ENCODE measurements at places on chromosomes 2 and 18.
A peak's percentile ranks its signal among the peaks of the same experiment; 100 is the strongest.

- no peak for DNase-seq
Observed at GRCh38 chr2:65429786-65430602, 2.4 kb downstream of the SPRED2 start.

DNA sequence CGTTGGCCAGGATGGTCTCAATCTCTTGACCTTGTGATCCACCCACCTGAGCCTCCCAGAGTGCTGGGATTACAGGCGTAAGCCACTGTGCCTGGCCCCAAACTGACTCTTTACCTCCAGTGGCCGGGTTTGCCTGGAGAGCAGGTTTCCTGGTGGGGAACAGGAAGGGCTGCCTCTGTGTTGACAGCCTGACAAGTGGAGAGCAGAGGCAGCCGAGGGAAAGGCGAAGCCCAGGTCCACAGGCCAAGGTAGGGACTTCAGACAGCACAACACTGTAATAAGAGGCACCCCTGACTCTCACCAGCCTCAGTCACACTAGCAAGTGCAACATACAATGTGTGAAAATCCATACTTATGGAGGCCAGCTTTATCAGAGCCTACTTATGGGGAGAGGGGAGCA is 16.5 kb upstream of the SH3BP4 start:
- no peak for DNase-seq

- no peak for DNase-seq
Observed at GRCh38 chr2:143690235-143690634, 561.0 kb downstream of the ARHGAP15 start.

DNA sequence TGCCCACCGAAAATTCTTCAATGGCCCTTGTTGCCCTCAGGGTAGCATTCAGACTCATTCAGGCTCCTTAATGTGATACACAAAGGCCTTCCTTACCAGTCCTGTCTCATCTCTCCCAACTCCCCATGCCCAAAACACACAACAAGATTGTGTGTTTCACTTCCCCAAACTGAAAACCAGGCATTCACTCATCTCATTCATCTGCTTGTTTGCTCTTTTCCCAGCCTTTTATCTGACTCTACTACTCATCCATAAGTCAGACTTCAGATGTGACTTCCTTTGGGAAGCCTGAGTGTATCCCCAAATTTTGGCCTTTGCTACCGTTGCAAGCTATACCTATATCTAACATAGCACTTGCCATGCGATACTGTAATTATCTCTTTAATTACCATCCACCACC is 9.7 kb upstream of the SLC39A10 start:
- no peak for DNase-seq

DNA sequence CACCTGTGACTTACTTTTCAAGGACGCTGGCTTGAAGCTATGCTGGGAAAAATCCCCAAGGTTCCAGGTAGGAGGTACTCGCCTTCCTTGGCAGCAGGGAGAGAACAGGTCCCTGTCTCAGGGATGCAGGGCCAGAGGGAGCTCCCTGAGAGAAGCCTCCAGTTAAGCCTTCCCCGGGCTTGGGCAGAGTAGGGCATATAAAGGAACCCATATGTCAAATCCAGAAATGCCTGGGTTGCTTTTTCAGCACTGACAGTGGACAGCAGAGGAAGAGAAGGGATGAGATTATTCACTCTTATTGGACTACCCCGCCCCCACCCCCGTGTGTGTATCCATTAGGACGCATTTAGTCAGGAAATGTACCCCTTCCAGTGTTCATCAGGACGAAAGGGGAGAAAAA is 89.3 kb upstream of the TEX51 start:
- DNase-seq, result no peak

DNA sequence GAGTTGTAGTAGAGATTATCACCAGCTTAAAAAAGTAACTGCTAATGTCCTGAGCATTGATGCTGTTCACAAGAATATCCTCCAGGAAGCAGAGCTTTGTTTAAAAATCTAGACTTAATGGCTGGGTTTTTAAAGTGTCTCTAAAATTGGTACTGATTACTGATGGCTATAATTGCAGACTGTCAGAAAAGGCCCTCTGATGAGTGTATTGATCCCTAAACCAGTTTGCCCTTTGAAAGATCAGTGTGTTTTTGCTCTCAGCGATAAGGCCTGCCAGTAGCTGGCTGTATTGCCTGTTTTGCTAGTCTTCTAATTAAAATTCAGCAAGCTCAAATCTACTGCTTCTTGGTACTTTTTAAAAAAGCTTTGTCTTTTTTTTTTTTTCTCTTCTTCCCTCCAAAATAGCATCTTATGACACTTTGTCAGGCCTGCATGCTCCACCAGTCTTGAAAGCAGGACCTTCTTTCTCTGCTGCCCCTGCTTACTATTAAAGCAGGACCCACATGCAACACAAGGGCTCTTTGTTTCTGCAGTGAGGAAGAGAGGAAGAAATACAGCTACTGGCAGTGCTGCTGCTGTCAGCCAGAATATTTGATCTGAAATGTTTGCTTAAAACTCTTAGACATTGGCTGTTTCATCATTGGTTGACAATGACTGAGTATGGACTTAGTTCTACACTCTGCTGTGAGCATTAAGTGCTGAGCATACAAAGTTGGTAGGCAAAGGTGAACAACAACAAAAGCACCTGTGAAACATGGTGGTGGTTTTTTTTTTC is 1.8 kb downstream of the SEC11C start:
- DNase-seq, result no peak

- no peak for DNase-seq
Observed at GRCh38 chr2:177783091-177783490, 289.5 kb downstream of the PDE11A start.

DNA sequence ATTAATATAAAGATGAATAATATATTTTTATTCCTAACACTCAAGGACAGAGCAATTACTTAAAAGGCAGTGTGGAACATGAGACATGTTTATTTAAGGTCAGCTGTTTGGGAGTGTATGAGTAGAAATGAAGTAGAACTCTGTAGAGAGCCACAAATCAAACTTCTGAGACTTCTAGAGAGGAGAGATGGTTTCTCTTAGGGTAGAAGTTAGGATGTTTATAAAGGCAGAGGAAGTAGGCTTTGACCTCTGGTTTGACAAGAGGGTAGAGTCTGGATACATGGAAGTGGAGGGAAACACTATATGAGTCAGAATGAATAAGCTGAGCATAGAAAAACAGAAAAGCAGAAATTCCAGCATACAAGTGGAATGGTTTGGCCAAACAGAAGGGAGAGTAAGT is 262.1 kb upstream of the KLHL14 start:
- no peak for DNase-seq

DNA sequence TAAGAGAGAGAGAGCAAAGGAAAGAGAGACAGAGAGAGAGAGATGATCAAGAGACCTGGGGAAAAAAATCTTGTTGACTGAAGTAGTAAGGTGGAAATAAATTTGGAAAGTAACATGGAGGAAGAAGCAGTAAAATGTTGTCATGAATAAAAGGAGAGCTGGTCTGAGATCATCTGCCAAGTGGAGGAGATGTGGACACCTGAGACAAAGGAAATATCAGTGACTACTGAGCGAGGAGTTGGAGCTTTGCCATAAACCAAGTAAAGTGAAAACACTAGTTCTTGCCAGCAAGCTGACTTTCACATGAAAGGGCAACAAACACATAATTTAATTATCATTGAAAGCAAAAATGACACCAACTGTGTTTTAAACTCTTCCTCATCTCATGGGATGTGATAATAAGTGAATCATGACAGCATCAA is 49.0 kb upstream of the DSG1 start:
- DNase-seq, result no peak

DNA sequence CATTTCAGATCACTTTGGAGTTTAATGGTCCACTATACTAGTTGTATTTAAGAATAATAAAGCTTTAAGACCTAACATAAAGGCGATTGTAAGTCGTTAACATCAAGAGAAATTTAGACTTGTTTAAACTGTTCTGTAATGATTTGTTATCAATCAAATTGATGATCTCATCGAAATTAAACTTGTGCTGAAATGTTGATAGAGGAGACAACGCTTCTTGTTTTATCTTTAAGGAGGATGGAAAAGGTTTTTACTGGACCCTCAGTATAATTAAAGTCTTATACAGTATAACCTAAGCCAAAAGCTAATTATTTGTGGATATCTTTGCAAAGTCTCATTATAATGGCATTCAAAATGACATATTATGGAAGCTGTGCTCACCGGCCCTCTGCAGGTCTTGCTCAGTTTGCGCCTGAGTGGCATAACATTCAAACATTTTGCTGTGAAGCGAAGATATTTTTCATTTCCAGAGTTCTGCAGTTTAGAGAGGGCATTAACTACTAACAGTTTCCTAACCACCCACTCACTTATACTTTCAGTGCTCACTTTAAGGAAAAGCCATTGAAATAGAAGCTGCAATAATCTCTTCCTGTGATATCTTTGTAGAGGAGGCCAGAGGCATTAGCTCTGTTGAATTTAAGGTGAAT is 1.4 kb upstream of the SERTAD2 start:
- DNase-seq, result peak; percentile 60

GRCh38 chr2:62768615-62769014 is 63.1 kb downstream of the EHBP1 start:
- no peak for DNase-seq

GRCh38 chr2:57408587-57408986 is 638.0 kb upstream of the VRK2 start:
- no peak for DNase-seq

DNA sequence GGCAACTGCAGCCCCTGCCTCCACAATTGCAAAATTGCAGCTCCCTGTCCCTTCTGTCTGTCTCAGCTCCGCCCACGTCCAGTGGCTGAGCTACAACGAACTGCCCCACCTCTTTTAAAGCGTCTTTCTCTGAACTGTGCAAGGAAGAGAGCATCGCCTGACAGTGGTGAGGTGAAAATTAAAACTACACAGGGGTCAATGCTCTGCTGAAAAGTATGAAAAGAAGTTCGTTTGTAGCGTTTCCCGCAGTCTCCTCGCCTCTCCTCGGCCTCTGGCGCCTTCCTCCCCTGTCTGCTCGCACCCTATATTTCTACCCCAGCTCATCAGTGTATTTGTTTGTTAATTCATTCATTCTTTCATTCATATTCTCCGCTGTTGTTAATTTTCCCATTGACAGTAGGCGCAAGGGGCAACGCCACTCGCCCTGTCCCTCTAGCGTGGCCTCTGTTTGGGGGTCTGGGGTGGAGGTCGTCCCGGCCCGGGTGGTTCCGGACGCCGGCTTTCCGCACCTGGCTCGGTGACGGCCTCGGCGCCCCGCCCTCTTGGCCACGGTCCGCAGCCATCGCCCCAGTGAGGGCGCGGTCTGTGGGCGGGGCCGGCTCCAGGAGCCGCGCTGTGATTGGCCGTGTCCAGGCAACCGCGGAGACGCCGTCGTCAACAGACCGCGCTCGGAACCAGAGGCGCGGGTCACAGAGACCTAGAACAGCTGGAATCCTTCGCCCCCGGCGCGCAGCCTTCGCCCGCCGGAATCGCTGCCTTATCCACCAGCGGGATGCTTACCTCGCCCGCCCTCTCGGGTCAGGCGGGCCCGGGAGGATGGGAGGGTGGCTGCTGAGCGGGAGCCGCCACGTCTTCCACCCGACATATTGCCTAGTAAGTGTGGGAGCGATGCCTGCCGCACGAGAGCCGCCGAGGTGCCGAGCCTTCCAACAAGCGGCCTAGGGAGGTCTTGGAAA is at the start of gene VWA3B:
Gene VWA3B, plus strand, starts transcription at position 677 of the 956 bp plus-strand sequence. CDS start 5,926 bp downstream, outside the sequence.
- DNase-seq, result peak; percentile 18

- DNase-seq, result no peak
Observed at GRCh38 chr2:11248-11941, 34.9 kb downstream of the FAM110C start.

- no peak for DNase-seq
Observed at GRCh38 chr2:33042265-33042664, 95.5 kb downstream of the LTBP1 start.

DNA sequence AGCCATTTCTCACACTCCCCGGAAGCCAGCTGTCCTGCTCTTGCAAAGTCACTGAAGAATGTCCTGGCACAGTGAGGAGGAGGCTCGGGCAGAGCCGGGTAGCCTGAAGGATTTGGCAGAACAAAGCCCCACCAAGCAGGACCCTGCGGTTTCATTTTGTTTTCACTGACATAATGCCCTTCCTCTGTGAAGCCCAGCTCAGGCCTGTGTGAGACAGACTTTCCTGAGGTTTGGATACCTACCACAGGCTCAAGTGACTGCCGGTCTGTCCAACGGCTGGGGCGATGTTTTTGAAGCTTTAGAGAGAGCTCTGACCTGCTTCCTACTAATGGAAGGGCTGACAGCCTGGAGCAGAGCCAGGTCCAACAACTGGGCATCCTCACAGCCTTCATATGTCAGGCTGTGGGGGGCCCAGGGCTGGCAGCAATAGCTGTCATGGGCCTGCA is 99.8 kb upstream of the FZD7 start:
- no peak for DNase-seq

DNA sequence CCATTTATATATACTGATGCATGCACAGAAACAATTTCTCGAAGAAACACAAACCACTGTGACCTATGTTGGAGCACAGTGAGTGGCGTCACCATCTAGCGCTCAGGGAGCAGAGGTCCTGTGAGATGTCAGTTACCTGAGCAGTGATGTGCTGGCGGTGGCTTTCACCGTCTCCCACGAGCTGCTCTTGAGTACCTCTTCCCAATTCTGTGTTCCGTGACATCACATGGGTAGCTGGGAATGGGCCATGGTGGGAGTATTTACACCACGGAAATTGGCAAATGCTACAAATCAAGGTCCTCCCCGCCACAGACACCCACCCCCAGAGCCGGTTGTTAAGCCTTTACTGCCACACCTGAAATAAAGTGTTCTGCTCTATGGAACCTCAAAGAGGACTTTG is 24.4 kb downstream of the GBX2 start:
- no peak for DNase-seq

DNA sequence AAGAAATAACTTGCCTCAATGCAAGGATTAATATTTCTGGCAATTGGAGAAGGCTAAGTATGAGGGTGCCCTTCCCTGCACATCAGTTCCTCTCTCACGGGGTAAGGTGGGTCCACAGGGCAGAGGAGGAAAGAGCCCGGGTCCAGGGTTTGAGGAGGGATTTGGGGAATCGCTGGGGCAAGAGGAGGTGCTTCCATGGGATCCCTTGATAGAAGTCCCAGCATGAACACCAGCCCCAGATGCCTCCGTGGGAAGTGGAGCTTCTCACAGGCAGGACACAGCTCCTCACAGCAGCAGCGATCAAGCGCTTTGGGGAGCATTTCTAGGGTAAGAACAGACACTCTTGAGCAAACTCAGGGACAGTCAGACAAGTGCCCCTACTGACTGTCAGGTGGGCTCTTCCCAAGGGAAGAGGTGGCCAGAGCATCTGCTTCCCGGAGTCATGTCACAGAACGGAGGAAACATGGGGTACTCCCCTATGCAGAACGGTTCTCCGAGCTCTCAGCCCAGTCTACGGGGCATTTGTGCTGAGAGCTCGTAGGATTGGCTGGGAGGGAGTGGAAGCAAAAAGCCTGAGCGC is 218.9 kb upstream of the ARL4C start:
- no peak for DNase-seq
